ENCODE measurements at places on chromosomes 1 and 21.

DNA sequence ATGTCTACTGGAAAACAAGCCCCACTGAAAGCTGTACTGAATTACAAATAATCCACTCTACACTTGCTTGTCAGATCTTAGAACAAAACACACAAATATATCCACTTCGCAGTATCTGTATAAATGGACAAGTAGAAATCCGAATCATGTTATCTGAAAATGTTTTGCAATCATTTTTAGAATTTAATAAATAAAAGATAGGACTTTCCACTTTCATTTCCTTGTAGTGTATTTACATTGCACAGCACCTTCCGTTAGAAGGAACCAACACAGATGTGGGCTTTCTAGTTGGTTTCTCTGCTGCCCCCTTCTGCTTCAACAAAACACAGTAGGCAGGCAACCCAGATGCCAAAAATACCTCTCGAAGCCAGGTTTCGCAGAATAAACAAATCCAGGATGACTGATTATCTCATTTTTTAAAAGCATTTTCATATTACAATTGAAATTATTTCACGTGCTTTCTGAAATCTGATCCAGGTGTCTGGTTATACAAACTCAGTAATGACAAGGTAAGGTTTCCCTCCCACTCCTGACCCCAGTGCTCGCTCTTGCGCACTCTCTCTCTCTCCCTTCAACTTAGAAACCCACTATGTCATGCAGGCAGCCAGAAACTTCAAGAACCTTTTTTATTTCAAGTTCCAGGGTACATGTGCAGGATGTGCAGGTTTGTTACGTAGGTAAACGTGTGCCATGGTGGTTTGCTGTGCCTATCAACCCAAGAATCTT lies 389.9 kb downstream of the SMYD3 start:
- DNase-seq, result peak; percentile 28

- no peak for DNase-seq
Observed at GRCh38 chr21:35974775-35975174, 85.6 kb downstream of the SETD4 start.

DNA sequence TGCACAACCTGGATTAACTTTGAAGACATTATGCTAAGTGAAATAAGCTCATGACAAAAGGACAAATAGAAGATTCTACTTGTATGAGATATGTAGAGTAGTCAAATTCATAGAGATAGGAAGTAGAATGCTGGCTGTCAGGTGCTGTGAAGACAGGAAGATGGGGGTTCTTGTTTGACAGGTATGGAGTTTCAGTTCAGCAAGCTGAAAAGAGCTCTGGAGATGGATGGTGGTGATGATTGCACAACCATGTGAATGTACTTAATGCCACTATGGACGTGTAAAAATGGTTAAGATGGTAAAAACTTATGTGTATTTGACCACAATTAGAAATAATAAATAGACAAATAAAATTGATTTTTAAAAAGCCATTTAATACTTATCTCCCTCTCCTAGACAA lies 169.8 kb upstream of the DUSP10 start:
- no peak for DNase-seq

- no peak for DNase-seq
Observed at GRCh38 chr1:240401731-240402130, 210.2 kb downstream of the GREM2 start.

GRCh38 chr1:43021547-43022474 lies 63.1 kb upstream of the SLC2A1 start:
- no peak for DNase-seq

DNA sequence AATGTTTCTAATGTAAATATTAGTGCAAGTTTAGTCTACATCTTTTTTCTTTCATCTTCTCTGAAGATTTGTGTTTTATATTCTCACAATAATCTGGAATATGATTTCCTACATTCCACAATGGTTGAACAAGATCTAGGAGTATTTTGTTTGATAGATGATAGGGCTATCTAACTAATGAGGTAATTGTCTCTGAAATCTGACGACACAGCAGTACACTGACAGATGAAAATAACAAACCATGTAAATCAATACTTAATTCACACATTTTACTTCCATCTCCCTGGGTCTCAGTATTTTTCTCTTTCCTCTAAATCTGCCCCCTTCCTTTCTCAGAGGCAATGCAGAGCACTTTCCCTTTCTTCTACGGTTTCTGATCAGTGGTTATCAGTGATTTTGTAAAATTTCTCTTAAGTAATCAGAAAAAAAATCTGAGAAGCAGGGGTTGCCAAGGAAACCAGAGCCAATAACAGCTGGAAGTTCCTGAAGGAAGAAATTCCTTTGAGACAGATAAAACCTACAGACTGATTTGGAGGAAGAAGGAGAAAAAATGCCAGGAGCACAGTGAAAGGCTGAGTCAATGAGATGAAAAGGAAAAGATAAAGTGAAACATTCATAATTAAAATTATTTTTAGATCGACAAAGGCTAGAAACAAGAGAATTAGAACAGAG lies 7.3 kb upstream of the ANKRD13C start:
- no peak for DNase-seq

DNA sequence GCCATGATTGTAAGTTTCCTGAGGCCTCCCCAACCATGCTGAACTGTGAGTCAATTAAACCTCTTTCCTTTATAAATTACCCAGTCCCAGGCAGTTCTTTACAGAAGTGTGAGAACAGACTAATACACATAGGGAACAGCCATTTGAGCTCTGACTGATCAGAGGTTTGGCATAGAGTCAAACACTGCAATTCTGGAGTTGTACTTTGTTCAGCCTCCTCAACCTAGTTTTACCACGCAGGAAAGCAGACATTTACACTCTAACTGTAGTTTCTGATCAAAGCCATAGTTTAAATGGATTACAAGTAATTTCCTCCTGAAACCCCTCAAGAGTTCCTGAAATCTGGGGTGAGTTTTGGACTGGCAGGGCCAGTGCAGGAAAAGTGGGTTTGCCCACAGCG lies 218.2 kb downstream of the TNR start:
- DNase-seq, result no peak

DNA sequence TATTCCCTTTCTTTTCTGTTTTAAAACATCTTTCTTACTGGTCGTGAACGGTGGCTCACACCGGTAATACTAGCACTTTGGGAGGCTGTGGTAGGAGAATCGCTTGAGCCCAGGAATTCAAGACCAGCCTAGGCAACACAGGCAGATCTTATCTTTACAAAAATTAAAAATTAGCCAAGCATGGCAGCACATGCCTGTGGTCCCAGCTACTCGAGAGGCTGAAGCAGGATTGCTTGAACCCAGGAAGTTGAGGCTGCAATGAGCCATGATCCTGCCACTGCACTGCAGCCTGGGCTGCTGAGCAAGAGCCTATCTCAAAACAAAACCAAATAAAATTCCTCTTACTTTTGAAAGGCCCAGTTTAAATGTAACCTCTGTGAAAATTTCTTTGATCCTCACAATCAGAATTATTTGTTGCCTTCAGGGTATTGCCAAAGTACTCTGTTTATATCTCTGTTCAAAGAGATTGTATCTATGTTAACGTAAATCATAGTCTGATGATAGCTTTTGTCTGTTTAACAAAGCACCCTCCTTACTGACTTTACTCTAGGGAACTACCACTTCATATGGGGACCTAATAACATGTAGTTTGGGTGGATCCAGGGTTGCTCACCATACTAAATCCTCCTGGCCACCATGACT lies 71.6 kb downstream of the RERE start:
- no peak for DNase-seq

- no peak for DNase-seq
Observed at GRCh38 chr1:235697508-235697907, 47.9 kb upstream of the GNG4 start.

DNA sequence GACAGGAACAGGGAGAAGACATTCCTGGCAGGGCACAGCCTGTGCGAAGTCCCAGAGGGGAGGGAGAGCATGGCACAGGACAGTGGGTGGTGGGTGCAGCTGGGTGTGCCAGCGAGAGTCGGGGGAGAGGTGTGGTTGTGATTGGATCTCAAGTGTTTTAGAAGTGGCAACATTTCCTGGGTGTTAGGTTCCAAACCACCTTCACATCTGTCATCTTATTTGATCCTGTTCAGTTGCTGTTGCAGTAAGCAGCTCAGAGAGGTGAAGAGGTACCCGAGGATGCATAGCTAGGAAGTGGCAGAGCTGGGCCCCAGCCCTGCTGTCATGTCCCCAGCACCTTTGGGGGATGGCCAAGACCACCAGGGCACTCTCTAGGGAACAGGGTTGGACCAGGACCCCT lies 22.0 kb upstream of the DISP3 start:
- DNase-seq, result no peak

DNA sequence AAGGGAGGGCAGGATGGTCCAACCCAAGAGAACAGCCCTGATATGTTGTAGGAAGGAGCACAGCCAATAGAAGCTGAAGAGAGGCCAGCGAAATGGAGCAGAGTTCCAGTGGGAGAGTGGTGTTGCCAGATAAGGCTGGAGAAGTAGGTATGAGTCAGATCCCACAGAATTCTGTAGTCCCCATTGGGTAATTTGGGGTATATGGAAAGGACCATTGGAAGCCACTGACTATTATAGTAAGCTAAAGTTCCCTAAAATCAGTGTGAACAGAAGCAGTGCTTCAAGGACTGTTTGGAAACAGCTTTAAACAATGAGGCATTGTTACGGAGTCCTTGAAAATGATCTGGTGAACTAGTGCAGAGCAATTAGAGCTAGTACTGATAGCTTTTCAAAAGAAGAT lies 63.0 kb downstream of the DISP1 start:
- no peak for DNase-seq

DNA sequence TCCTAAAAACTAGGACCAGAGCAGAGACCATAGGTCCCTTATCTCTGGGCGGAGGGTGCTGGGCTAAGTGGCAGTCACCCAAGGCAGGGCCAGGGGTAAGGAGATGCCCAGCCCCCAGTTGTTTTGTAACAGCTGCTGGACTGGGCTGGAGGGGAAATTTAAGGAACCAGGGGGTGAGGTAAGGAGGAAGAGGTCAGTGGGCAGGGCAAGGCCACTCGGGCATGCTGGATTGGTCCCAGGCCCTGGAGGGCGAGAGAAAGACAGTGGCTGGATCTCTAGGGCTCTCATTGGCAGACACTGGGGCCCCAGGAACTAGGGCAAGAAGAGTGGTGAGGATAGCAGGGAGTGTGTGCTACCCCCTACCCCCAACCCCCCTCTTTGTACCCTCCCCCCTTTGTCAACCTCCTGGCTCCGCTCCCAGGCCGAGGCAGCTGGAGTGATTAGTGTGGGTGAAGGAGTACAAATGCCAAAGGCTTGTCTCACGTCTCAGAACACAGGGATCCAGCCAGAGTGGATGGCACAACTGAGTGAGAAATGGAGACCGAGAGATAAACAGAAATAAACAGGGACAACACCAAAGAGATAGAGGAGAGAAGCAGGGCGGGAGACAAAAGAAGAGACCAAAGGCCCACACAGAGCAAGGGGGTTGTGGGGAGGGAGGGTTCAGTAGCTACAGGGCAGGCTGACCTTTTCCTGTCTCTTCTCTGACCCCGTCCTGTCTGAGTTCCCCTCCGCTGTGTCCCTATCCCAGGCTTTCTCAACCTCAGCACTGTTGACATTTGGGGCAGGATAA lies 20.5 kb upstream of the THRAP3 start:
- no peak for DNase-seq

- DNase-seq, result no peak
Observed at GRCh38 chr1:82161700-82162141, 361.0 kb downstream of the ADGRL2 start.

- no peak for DNase-seq
Observed at GRCh38 chr1:160619742-160620277, 27.0 kb downstream of the SLAMF1 start.

GRCh38 chr1:33155877-33156538 lies 25.8 kb downstream of the TRIM62 start:
- no peak for DNase-seq

- DNase-seq, result no peak
Observed at GRCh38 chr1:186420923-186421322, 40.0 kb downstream of the PDC start.

GRCh38 chr1:29415156-29415830 lies 179.0 kb downstream of the PTPRU start:
- DNase-seq, result no peak

DNA sequence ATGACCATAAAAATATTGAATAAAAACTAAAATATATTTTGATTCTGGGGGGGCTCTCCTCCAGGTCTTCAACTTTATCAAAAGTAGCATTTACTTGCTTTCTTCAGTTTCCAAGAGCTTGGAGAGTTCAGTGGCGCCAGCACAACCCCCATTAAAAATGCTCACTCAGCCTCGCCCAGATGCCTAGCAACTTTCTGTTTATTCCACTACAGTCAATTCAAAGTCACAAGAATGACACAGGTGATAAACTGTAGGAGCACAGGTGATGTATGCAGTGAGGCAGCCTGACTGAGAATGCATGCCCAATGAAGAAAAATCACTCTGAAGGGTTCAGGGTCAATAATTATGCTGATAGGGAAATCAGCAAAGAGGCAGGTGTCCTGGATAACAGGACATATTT lies 159.4 kb upstream of the ATP1B1 start:
- DNase-seq, result peak; percentile 31

GRCh38 chr1:2564815-2565374 lies 8.7 kb downstream of the TNFRSF14 start:
- no peak for DNase-seq

DNA sequence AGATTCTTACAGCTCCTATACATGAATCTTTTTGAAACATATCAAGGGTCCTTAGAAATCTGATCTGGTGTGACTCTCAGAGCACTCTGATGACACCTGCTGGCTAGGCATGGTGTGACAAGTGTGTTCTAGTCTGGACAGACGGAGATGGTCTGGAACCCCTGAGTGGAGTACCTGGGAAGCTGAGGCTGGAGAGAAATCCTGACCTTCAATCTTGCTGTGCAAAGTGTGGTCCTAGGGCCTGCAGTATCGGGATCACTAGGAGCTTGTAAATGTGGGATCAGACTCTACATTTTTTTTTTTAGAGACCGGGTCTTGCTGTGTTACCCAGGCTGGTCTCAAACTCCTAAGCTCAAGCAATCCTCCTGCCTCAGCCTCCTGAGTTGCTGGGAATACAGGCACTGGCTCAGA lies 78.6 kb upstream of the SOD1 start:
- peak; percentile 49 for DNase-seq

DNA sequence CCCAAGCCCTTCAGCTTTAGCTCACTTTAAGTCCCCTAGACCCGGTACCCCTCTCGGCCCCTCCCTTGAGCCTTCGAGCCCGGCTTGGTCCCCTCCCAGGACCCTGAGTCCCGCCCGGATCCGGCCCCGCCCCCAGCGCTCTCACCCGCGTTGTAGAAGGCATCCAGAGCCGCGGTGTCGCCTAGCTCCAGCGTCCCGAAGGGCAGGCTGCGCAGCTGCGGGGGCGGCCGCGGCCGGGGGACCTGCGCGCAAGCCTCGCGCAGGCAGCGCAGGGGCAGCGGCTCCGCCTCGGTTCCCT lies 699 bp downstream of the MAP3K6 start:
- DNase-seq, result no peak

- DNase-seq, result no peak
Observed at GRCh38 chr1:9151328-9151860, 22.5 kb upstream of the GPR157 start.

Measured in right renal pelvis (tissue), 4 donors.